ENCODE measurements at places on chromosomes 2 and 18. TPM values are rescaled to one million over a fixed set of nuclear protein-coding genes. Genes with fewer than 3 reads are reported as not detected.
A peak's percentile ranks its signal among the peaks of the same experiment; 100 is the strongest.

- no peak for DNase-seq
Observed at GRCh38 chr2:232219496-232219870, 159.1 kb upstream of the ALPP start.

DNA sequence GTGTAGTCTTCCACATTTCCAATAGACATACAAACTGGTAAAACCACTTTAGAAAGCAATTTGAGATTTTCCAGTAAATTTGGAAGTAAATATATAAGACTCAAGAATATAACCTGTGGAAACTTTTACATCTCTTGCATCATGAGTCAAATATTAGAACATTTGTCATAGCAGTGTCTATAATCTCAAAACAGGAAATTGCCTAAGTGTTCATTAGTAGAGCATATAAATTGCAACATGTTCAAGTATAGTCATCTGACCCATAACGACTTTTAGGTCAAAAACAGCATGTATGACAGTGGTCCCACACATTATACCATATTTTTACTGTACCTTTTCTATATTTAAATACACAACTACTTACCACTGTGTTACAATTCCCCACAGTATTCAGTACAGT, 555.9 kb upstream of the VRK2 start:
- no peak for DNase-seq

DNA sequence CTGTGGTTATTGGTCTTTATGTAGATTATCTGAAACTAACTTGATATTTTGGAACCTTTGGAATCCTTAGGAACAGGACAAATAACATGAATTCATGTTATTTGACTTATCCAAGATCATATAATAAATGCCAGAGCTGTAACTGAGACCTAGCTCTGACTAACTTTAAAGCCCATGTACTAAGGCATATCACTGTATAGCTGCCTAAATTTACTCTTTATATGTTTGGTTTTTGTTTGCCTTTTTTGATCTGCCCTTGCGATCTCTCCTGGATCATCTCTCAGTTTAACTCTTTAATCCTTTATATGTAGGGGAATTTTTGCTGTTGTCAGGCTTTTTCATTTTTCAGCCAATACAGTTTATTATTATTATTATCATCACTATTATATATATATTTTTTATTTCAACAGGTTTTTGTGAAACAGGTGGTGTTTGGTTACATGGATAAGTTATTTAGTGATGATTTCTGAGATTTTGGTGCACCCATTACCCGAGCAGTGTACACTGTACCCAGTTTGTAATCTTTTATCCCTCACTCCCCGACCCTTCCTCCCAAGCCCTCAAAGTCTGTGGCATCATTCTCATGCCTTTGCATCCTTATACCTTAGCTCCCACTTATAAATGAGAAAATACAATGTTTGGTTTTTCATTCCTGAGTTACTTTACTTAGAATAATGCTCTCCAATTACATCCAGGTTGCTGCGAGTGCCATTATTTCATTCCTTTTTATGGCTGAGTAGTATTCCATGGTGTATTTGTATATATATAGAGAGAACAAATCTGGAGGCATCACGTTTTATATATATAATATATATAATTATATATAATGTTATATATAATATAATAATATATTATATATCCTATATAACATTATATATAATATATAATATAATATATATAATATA, 48.9 kb downstream of the APLF start:
- no peak for DNase-seq

GRCh38 chr2:160075171-160075570, 12.8 kb upstream of the PLA2R1 start:
- DNase-seq: no peak

DNA sequence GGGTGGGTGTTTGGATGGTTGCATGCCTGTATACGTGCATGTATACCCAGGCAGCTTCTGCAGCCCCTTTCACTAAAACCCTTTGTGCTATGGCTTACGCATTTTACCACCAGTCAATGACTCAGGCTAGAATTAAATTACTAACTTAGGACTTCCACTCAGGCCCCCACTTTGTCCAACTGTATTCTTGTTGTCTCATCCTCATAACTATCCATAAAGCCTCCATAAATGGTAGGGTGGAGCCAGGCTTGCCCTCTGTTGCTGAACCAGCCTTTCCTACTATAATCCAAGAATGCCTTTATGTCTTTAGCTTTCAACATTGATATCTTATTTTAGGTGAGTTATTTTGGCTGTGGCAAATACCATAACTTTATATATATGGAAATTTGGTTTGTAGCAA, 119.9 kb downstream of the MYO1B start:
- DNase-seq: no peak

- no peak for DNase-seq
Observed at GRCh38 chr2:190527918-190528317, 6.6 kb downstream of the NEMP2 start.

DNA sequence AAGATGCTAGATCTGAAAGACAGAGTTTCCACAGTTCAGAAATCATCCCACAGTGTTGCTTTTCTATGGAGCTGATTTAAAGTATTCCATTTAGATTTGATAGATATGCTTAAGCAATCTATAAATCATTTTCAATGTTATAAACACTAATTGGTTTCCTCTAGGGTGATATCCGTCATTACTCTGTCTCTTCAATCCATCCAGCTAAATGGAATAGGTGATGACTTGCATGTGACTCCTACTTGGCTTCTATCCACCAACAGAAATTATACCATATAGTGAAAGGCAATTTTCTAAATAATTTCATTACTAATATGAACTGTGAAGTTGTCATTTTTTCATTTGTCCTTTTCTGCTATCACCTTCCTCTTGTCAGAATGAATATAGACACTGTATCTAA, 84.9 kb downstream of the AOX1 start:
- no peak for DNase-seq

- peak; percentile 46 for DNase-seq
Observed at GRCh38 chr18:7174344-7175095, 56.4 kb upstream of the LRRC30 start.

DNA sequence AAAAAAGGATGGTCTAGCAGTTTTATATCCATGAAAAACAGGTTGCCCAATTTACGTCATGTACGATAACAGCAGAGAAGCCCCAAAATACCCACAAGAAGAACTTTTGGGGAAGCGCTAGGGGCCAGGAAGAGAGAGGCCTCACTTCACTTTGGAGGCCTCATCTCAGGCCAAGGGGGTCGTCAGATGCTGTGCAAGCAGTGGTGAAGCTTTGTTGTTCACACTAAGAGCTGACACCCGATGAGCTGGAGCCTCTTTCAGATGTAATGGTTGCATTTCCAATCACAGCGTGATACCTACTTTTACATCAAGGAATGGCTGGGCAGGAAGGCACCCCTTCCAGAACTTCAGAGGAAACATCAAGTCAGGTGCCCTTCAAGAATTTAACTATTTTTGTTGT, 242.3 kb upstream of the PXDN start:
- no peak for DNase-seq

- no peak for DNase-seq
Observed at GRCh38 chr2:232230560-232230959, 148.0 kb upstream of the ALPP start.

DNA sequence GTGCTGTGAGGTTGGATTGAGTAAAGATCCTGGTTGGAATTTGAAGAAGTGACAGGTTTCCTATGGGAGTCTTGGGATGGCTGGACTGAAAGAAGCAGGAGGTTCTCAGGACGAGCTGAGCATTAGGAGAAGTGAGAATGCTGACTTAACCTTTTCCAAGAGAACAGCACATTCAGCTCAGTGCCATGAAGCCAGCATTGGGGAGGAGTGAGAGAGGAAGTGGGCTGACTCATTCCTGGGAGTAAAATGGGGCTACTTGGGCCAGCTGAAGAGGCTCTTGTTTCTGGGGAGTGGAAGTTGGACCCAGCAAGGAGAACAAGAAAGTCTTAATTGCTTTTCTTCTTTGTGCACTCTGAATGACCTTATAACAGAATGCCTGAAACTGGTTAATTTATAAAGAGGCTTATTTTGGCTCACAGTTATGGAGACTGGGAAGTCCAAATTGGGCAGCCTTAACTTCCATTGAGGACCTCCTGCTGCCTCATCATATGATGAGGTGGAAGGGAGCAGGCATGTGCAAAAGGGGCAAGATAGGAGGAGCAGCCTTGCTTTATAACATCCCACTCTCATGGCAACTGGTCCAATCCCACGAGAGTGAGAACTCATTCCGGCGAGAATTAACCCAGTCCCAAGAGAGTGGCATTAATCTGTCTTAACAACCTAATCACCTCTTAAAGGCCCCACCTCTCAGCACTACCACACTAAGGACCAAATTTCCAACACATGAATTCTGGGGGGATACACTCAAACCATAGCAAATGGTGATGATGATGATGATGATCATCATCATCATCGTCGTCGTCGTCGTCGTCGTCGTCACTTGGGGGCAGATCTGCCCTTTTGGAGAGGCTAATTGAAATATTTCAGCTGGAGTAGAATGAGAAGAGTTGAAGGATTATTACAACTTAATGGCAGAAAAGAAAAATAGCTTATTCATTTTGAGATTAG, 26.1 kb downstream of the DGUOK start:
- DNase-seq: no peak

DNA sequence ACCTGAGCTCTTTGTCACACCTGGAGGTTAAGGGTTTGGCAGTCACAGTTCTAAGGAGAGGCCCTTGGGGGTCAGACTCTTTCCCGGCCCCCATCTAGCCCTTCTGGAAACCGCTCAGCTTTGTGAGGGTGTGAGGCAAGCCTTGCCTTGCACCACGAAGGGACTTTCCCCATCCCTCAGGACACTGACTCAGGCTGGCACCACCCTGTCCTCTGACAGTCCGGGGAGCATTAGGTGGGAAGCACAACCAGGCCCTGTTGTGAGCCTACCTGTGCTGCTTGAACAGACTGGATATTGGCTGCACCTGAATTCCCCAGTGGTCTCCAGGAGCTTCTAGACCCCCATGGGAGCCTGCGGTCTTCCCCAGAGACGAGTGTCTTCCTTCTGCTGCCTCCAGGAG, 47.0 kb upstream of the GBX2 start:
- DNase-seq: peak; percentile 40

GRCh38 chr18:61274416-61274960, 58.7 kb upstream of the CDH20 start:
- DNase-seq: no peak

DNA sequence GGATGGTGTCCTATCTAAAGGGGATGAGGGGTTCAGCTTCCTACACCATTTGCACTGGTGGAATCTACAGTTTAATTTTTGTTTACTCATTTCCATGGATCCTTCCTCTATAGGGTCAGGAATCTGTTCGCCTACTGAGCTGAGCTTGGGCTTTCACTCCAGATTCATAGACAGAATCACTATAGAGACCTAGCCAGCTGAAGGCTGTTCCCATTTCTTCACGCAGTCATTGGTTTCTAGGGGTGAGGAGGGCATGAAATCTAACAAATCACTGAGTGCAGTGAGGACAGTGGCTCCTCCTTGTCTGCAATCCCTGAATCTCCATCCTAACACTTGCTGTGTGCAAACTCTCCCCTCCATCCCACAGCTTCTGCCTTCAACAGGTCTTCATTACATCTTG, 578.5 kb downstream of the TSN start:
- no peak for DNase-seq

DNA sequence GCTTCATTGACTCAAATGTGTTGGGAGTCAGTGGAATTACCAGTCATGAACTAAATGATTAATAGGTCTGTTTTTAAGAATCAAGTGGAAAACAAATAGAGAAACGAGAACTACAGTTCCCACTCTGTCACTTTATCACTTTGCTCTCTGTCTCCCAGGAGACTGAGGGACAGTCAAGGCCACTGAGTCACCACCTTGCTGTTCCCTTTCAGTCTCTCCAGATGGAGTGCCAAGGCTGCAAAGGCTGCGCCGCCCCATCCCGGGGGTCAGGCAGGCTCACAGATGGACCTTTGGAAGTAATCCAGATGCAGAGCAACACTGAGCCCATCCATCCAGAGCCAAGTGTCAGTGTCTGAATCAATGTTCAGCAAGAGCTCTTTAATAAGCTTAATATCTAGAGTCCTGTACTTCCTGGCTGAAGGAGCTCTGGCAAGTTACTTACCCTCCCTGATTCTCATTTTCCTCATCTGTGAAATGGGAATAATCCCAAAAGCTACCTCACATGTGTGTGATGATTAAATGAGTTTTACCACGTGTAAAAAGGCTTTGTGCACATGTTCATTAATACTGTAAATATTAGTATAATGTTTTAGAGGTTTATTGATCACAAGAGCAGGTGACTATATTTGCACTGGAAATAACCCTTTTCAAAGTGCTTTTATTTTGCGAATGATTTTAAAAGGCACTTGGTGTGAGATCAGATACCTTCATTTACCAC, 43.0 kb upstream of the EFEMP1 start:
- DNase-seq: no peak

GRCh38 chr18:62464266-62464665, 58.6 kb upstream of the ZCCHC2 start:
- DNase-seq: no peak

DNA sequence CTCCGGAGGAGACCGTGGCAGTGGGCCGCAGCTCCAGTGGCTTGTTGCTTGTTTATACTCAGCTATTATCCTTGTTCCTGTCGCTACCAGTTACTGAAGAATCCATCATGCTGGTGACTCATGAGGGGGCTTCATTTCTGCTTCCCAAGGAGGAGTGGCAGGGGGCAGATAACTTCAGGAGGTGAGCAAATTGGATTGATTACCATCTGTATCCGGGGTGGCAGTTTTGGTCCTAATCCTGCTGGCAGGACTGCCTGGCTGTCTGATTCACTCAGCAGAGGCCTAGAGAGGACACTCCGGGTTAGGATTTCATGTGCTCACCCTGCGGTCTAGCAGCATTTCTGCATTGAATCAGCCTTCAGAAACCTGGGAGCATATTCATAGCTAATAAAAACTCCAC, 230.0 kb downstream of the ACTR3 start:
- DNase-seq: no peak

- no peak for DNase-seq
Observed at GRCh38 chr2:144508172-144508851, 11.6 kb downstream of the ZEB2 start.

- DNase-seq: no peak
Observed at GRCh38 chr2:63591566-63592175, 2.9 kb downstream of the MDH1 start.

DLGAP1 gene
- not detected for total RNA-seq

ZNF396 gene
- 0.79 TPM for total RNA-seq

ATP6V1B1 gene
- total RNA-seq: not detected

B3GNT7 gene
- not detected for total RNA-seq

POU3F3 gene
- 0.11 TPM for total RNA-seq

MYO5B gene
- 0.97 TPM for total RNA-seq

IL1B gene
- total RNA-seq: 4.2 TPM

ANKMY1 gene
- 18.8 TPM for total RNA-seq

ATP8B1 gene
- 7.5 TPM for total RNA-seq

MAP3K19 gene
- total RNA-seq: not detected
